CD8-positive, alpha-beta memory T cell (primary cell): ENCODE measurements at places on chromosomes 5 and 9. TPM values are rescaled to one million over a fixed set of nuclear protein-coding genes. Genes with fewer than 3 reads are reported as not detected.

Gene FOXE1
- not detected for total RNA-seq

Gene C5orf58
- total RNA-seq = not detected

- H3K4me1 ChIP-seq = peaks cover 32% of the 10 kb centered on the region
- no peak overlapping the region for H3K27ac ChIP-seq
- no peak overlapping the region for H3K4me3 ChIP-seq
- no peaks in the 10 kb centered on the region for H3K36me3 ChIP-seq
- peak; percentile 16 for DNase-seq
- H3K27me3 ChIP-seq = no peaks in the 10 kb centered on the region
These were observed 142.7 kb downstream of the C5orf15 start for GRCh38 chr5:133825631-133826289.

Gene CMYA5
- total RNA-seq = 0.16 TPM

Gene SPATA31A5
- not detected for total RNA-seq

Gene PSD2
- total RNA-seq = not detected

DNA sequence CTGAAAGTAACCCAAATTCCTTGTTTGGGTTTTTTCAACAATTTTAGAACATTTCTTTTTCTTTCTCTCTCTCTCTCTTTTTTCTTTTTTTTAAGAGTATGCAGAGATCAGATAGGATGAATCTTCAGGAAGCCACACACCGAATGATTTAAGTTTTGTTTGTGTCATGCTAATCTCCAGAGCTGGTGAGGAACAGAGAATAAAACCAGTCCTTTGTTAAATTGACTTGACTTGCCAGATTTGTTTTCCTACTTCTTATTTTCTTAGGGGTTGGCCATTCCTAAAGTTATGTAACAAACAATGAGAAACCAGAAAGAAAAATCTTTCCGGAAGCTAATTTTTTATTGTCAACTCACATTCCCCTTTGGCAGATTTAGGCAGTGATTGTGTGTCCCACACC, 1669.3 kb upstream of the CDH6 start:
- no peaks in the 10 kb centered on the region for H3K27me3 ChIP-seq
- no peak overlapping the region for H3K27ac ChIP-seq
- H3K36me3 ChIP-seq = no peaks in the 10 kb centered on the region
- no peaks in the 10 kb centered on the region for H3K4me1 ChIP-seq

DNA sequence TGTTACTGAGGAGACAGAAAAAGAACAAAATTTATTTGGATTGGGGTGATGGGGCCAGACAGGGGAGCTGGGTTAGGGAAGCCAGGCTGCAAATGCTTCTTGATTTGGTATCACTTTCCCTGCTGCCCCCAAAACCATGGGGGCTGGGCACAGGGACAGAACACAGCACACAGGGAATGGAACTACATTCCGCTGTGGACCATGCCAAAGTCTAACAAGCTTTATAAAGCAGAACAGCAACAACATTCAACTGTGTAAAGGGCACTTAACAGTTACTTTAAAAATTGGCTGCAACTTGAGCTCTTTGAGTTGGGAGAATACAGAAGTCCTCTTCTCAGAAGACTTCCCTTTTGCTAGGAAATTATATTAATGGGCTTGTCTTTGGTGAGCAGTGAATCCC, 23.8 kb downstream of the C5orf58 start:
- no peak overlapping the region for H3K4me3 ChIP-seq
- peaks cover 93% of the 10 kb centered on the region for H3K36me3 ChIP-seq
- peaks cover 49% of the 10 kb centered on the region for H3K4me1 ChIP-seq
- DNase-seq = no peak
- no peaks in the 10 kb centered on the region for H3K27me3 ChIP-seq

DNA sequence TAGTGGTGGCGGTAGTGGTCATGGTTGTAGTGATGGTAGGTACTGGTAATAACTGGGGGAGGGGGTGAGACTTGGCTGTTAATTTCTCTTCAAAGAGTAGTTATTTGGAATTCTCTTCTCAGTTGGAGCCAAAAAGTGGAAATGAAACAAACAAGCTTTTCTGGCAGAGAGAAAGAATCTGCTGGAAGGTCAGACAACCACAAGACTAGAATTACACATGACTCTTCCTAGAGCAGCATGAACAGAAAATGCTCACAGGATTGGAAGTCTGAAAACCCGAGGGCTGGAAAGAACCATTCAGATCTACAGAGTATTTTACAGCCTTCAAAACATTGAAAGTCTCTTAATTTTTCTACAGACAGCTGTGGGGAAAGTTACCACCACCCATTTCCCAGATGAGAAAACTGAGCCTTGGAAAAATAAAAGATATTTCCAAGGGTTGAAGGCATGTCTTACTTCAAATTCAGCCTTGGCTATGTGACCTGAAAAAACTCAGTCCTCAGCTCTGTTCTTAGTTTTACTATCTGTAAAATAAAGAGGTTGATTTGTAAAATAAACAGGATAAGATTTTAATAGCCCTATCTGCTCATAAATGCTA, 42.9 kb upstream of the TRIM32 start:
- H3K36me3 ChIP-seq = no peaks in the 10 kb centered on the region
- H3K4me1 ChIP-seq = no peaks in the 10 kb centered on the region
- no peaks in the 10 kb centered on the region for H3K27me3 ChIP-seq
- no peak overlapping the region for H3K4me3 ChIP-seq
- no peak overlapping the region for H3K27ac ChIP-seq
- DNase-seq = no peak

Gene F2RL1
- 2.1 TPM for total RNA-seq

DNA sequence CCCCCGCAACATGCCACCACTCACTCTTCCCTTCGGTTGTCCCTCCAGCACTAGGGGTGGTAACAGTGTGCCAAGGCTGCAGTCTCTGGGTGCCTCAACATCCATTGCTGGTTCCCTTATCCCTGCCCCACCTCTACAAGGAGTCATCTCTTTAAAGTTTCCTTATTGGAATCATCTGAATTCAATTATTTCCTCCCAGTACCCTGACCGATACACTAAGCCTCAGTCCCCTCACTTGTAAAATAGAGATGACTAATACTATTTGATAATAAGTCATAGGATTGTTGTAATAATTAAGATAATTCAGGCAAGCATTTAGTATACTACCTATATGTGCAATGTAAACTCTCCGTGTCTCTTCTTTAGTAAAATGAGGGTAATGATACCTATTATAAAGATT, 352.5 kb downstream of the ENC1 start:
- H3K4me1 ChIP-seq = no peaks in the 10 kb centered on the region
- no peaks in the 10 kb centered on the region for H3K27me3 ChIP-seq
- DNase-seq = no peak
- H3K4me3 ChIP-seq = no peak overlapping the region
- no peaks in the 10 kb centered on the region for H3K36me3 ChIP-seq
- no peak overlapping the region for H3K27ac ChIP-seq

Gene RGS7BP
- not detected for total RNA-seq

DNA sequence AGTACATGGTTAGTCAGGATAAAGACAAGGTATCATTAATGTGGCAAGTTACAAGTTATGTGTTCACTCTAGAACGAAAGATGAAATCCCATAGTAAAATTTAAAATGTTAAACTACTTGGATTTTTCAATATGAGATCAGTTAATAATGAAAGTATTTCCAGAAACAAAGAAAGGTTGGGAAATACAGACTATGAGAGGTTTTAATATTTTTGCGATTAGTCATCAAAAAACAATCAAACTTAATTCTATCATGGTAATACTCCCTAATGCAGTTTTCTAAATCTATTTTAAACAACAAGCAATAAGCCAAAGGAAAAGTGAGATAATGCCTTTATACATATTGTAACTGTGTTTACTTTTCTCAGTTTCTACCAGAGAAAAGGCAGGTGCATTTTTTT, 10.6 kb downstream of the CDH12 start:
- no peak overlapping the region for H3K27ac ChIP-seq
- H3K4me1 ChIP-seq = no peaks in the 10 kb centered on the region
- H3K4me3 ChIP-seq = no peak overlapping the region
- DNase-seq = no peak

- no peaks in the 10 kb centered on the region for H3K36me3 ChIP-seq
- no peaks in the 10 kb centered on the region for H3K4me1 ChIP-seq
- no peak overlapping the region for H3K27ac ChIP-seq
- no peaks in the 10 kb centered on the region for H3K27me3 ChIP-seq
These were observed 294.3 kb downstream of the EPB41L4A start for GRCh38 chr5:112124788-112125187.

DNA sequence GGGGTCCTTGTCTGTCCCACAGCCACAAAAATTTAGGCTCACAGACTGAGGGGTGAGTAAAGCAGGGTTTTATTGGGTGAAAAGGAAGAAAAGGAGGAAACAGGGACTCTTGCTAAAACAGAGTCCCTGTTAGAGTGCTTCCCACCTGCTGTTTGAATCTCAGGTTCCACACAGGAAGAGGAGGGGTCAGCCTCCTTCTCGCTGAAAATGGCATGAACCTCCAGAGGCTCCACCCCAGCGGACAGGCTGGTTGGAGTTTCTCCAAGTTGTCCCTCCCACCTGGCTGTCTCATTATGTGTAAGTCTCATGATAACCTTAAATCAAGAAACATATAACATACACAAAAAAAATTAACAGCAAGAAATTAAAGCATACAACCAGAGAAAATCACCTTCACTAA, 28.3 kb upstream of the UHRF2 start:
- H3K27ac ChIP-seq = no peak overlapping the region
- DNase-seq = no peak
- H3K4me1 ChIP-seq = no peaks in the 10 kb centered on the region
- H3K36me3 ChIP-seq = no peaks in the 10 kb centered on the region
- no peaks in the 10 kb centered on the region for H3K27me3 ChIP-seq
- no peak overlapping the region for H3K4me3 ChIP-seq

DNA sequence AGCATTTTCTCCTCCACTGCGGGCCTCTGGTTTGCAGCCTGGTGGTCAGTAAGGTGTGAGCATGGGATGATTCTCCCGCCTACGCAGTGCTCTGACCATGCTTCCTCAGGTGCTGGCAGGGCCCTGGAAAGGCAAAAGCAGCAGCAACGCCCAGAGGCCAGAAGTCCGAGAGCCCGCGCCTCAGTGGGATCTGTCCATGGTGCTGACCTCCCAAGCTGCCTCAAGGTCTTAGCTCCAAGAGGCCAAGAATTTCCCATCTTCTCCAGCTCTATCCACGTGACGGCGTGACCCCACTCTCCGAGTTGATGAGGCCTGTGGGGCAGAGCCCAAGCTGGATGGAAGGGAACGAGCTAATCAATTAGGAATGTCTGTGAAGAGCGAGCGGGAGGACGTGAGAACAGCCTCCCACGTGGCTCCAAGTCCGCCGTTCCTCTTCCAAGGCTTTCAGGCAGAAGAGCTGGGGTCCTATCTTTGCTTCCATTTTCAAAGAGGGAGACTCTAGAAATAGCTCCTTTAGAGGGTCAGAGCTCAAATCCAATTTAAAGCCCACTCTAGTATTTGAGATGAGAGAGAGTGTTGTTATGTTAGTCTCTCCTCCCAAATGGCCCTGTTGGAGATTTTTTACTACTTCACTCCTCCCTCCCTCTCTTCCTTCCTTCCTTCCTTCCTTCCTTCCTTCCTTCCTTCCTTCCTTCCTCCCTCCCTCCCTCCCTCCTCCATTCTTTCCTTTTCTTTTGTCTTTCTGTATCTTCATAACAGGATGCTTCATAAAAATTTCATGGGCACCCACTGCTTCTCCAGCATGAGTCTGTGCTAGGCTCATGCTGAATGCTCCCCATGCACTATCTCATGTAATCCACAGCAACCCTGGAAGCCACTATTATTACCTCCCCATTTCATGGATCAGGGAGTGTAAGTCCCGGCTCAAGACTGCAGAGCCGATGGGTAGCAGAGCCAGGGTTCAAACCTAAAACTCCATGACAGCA, 69.3 kb downstream of the OLFM1 start:
- H3K27me3 ChIP-seq = no peaks in the 10 kb centered on the region
- H3K4me3 ChIP-seq = no peak overlapping the region
- no peak for DNase-seq

GRCh38 chr5:173001229-173001841, 17.8 kb downstream of the ATP6V0E1 start:
- peak; percentile 14 for DNase-seq
- H3K27ac ChIP-seq = no peak overlapping the region
- H3K4me1 ChIP-seq = peaks cover 44% of the 10 kb centered on the region
- H3K27me3 ChIP-seq = no peaks in the 10 kb centered on the region

DNA sequence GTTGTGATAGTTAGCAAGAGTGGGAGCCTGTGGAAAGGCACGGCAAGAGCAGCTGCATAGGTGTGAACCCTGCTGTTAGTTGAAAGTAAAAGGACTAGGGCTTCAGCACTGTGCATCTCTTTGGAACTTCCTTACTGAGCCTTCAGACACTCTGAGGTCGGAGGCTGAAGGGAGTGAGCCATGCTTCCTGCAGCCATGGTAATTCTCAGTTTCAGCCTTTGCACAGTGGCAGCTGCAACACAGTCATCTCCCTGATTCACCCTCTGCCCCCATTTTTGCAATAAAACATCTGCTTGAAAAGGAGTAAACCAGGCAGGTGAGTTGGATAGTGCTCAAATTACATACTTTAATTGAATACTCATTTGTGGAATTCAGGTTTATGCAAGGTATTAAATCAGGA, 6.5 kb upstream of the TLE4 start:
- no peak overlapping the region for H3K4me3 ChIP-seq
- no peaks in the 10 kb centered on the region for H3K36me3 ChIP-seq

DNA sequence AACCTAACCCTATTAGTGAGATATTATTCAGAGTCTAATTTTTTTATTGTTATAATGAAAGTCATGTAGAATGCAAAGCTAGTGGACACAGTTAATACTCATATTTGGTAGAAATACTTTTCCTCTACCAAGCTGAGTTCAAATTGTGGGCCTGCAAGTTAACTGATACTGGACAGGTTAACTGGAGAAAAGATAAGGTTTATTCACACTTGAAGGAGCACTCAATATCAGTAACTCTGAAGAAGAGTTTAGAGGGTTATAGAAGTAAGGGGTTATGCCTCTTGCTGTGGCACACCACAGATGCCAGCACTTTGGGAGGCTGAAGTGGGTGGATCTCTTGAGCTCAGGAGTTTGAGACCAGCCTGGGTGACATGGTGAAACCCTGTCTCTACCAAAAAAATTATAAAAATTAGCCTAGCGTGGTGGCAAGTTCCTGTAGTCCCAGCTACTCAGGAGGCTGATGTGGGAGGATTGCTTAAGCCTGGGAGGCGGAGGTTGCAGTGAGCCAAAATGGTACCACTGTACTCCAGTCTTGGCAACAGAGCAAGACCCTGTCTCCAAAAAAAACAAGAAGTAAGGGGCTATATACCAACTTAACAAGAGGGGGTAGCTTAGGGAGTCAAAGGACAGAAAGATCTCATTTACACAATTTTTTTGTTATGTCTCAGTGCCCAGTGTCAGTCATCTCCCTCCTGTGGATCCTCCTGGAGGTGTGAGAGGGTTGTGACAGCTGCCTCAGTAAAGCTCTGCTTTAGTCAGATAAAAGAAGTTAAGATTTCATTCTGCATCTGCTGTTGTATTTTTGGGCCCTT, 121.2 kb upstream of the GRHPR start:
- no peak overlapping the region for H3K27ac ChIP-seq
- no peak for DNase-seq
- peak overlapping the region; percentile 12 for H3K4me3 ChIP-seq
- no peaks in the 10 kb centered on the region for H3K36me3 ChIP-seq
- no peaks in the 10 kb centered on the region for H3K27me3 ChIP-seq

Gene WWC1
- 0.77 TPM for total RNA-seq

- no peaks in the 10 kb centered on the region for H3K4me1 ChIP-seq
- no peaks in the 10 kb centered on the region for H3K36me3 ChIP-seq
- no peaks in the 10 kb centered on the region for H3K27me3 ChIP-seq
- H3K4me3 ChIP-seq = no peak overlapping the region
- no peak for DNase-seq
These were observed 6.7 kb downstream of the GAPT start for GRCh38 chr5:58497921-58498320.

Gene PCDHB5
- total RNA-seq = not detected

- no peaks in the 10 kb centered on the region for H3K4me1 ChIP-seq
- H3K27me3 ChIP-seq = no peaks in the 10 kb centered on the region
- DNase-seq = no peak
- no peaks in the 10 kb centered on the region for H3K36me3 ChIP-seq
These were observed 155.0 kb upstream of the IRX2 start for GRCh38 chr5:2906302-2907090.

Gene OMD
- not detected for total RNA-seq
